ENCODE measurements at places on chromosomes 2 and 18.

DNA sequence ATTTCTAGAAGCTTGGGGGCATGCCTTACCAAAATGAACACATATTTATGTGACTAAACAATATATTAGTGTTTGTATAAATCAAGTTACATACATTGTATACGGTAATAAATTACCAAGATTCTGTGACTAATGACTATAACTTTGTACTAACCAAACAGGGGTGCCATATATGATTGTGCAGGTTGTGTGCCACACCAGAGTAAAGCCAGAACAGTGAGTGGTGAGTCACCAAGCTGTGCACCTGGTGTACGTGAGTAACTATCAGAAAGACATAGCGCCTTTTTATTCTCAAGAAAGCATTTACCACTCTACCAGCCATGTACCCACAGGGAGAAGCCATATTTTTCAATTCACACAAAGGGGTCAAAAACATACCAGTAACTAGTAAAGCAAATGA lies 453.2 kb upstream of the PIK3C3 start:
- no peak for DNase-seq

GRCh38 chr18:5431836-5432575 lies 111.8 kb downstream of the EPB41L3 start:
- DNase-seq: no peak

DNA sequence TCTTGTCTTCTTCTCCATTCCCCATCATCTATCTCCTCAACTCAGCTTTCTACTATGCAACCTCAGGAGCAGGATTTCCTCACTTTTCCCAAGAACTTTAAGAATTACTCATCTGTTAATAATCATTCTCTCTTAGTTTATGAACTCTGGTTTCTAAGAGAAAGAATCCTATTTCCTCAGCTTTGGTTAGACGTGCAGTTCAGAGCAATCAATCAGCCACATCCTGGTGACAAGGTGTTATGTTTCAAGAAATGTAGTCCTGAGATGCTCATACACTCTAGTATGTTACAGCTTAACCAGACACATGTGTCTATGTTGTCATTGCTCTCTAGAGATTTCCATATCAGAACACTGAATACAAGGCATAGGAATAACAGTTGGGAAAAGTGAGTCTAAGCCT lies 277.9 kb downstream of the MBD2 start:
- no peak for DNase-seq

DNA sequence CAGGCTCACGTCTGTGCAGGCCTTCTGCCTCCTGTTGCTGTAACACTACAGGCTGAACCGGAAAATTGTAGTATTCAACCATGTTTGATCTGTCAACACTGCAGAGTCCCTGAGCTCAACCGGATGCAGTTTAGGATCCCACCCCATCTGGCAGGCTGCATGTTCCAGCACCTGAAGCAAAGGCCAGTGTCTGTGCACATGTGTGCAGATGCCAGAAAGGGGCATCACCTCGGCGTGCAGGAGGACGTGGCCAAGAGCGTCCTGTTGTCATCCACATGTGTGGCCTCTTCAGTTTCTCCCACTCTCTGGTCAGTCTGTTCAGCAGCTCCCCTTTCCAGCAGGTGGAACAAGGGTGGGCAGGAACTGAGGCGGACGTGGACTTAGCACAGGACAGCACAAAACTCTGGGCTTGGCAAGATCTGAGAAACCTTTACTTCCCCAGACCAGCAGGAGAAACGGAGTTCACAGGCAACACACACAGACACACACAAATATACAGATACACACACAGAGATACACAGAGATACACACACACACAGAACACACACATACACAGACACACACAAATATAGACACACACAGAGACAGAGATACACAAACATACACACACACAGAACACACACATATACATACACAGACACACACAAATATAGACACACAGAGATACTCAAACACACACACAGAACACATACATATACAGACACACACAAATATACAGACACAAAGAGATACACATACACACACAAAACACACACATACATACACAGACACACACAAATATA lies 111.3 kb downstream of the NDUFA10 start:
- DNase-seq: no peak

DNA sequence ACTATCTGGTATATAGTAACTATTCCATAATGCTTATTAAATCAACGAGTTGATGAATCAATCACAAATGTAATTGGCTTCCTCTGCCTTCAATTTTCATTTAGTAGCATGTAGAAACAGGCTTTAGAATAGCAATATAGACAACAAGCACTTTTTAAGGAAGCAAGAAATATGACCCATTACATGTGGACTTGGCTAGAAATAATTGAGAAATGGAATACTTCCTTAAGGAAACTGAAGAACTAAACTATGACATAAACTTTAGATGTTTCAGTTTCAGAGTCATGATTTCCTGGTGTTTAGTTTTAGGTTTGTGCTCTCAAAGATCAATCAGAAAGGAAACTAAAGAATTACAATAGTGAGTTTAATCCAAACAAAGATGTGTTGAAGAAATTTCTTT lies 443.8 kb downstream of the MBD2 start:
- DNase-seq: no peak

DNA sequence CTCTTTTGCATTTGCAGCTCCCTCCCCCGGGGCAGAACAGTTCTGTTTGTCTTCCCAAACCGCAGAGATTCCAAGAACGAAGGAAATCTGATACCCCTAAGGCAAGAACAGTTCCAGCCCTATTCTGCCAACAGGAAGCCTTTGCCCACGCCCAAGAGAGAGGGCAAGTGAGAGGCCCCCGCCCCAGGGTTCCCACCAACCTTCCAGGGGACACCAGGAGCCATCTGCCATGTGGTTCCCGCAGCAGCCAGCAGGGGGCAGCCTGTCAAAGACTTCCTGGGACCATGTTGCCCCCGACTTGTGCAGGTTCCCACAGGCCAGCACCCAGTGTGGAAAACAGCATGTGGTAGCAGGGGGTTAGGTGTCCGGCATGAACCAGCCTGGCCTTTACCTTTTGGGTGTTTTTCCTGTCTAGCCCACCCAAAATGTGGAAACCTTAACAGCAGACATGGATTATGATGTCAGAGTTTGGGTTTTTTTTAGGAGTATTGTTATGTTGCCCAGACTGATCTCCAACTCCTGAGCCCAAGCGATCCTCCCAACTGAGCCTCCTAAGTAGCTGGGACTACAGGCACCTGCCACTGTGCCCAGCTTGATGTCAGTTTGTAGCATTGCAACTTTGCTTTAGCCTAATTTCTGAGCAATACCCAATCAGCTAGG lies 21.7 kb upstream of the EFHD1 start:
- peak; percentile 75 for DNase-seq

DNA sequence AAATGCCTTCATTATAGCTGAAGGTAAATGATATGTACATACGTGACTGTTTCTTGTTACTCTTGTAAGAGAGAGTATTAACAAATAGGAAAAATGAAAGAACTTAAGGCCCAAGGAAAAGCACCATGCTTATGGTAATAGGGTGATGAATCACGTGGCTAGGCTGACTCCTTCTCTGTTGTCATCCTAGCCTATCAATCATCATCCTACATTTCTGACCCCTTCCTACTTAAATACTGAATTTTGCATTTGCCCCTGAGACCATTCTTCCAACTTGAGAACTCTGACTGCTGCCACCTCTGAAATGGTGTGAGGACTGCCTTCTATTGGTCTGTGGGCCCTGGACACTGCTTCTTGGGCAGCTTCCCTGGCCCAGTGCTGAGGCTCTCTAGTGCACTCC lies 28.9 kb downstream of the EFEMP1 start:
- no peak for DNase-seq

Measured in D341Med (cell line).